Anterior cingulate cortex (tissue), 58 donors: ENCODE measurements at places on chromosomes 16 and 17.

DNA sequence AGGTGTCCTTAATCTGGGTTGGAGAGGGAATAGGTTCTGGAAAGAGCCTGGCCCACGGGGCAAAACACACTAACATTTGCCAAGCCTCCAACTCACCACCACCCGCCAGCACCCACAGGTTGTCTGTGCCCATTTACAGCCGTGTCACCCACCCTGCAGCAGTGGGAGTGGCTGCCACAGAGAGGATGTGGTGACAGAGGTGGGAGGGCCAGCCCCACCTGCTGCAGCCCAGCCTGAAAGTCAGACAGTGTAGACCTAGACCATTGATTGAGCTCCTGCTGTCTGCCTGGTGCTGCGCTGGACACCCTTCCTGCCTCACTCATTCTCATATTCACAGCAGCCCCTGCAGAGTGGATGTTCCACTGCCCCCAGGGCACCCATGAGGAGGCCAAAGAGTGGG, 44.7 kb downstream of the IL21R start:
- DNase-seq, result no peak

GRCh38 chr16:18803569-18804462, 2.5 kb upstream of the ARL6IP1 start:
- no peak for DNase-seq

GRCh38 chr17:42198897-42199296, 4.6 kb upstream of the GHDC start:
- DNase-seq, result no peak

- DNase-seq, result no peak
These were observed 158.1 kb downstream of the COPRS start for GRCh38 chr17:31700973-31701372.

DNA sequence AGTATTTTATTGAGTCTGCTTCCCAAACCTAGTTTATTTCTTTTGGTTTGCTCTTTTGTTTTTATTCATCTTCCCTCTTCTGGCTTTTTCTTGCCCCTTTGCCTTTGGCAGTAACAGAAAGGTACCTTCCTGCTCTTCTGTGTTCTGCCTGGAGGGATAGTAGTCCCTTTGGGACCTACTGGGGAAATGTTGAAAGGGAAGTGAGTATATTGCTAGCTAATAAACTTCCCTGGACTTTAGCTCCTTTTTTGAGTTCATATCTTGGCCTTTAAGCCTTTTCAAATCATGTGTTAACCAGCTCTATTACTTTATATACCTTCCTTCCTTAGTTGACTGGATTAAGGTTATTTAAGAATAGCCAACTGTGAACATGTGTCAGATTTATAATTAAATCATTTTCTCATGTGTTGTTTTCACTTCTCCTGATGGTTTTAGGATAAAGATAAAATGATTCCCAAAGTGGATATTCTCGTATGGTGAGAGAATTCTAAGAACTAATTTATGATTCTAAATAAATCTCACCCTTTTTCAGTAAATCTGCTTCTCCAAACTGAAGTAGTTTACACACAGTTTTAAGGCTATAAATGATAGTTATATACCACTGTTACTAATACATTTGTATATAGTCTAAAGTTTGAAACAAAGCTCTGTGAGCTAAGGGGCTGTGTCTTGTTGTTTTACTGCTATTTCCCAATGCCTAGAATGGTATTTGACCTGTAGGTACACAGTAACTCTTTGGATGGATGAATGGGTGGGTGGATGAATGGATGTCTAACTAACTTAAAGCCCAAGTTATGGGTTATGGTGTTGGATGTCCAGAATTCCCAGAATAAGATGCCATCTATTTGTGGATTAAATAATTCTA, 45.7 kb downstream of the OMG start:
- DNase-seq, result no peak

DNA sequence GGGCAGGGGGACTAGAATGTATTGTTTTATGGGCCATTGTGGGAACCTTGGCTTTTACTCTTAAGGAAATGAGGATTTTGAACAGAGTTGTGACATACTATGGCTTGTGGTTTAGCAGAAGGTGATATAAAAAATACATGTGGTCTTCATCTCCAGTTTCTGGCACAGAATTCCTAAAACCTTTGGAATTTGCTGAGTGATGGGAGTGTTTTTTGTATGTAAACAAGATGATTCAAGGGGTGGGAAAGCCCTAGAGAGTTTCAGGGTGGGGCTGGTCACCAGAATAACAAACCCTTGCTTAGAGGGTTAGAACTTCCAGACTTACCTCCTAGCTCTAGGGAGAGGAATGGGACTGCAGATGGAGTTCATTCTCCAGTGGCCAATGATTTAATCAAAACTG, 316.1 kb downstream of the PHKB start:
- no peak for DNase-seq

DNA sequence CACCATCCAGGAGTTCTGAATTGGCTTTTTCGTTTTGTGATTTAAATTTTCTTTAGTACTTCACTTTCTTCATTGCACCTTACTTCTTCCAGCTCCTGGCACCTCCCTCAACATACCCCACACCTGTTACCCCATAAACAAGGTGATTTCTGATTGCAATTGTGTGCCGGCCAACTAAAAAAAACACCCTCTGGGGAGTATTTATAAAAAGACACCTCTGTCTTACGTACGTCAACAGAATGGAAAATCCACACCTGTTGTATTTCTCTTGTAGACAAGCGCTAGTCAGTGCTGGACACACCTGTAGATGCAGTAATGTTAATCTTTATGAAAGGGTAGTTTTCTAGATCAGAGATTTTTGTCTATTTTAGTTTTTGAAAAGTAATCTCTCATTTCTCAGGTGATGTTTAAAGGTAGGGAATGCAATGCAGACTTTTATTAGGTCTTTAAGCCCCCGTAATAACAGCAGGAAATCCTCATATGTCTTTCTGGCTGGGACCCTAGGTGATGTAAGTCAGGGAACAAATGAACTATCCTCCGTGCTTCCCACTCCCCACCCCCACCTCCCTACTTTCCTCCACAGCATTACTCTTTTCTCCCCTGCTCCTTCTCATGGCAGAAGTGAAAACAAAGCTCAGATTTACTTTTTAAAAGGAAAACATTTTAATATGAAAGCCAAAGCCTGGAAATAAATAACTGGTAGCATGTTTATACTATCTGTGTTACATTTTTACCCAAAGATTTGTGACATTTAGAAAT, 4.2 kb downstream of the MSI2 start:
- DNase-seq, result no peak

- peak; percentile 55 for DNase-seq
These were observed 7.2 kb downstream of the PDK2 start for GRCh38 chr17:50102164-50102991.

DNA sequence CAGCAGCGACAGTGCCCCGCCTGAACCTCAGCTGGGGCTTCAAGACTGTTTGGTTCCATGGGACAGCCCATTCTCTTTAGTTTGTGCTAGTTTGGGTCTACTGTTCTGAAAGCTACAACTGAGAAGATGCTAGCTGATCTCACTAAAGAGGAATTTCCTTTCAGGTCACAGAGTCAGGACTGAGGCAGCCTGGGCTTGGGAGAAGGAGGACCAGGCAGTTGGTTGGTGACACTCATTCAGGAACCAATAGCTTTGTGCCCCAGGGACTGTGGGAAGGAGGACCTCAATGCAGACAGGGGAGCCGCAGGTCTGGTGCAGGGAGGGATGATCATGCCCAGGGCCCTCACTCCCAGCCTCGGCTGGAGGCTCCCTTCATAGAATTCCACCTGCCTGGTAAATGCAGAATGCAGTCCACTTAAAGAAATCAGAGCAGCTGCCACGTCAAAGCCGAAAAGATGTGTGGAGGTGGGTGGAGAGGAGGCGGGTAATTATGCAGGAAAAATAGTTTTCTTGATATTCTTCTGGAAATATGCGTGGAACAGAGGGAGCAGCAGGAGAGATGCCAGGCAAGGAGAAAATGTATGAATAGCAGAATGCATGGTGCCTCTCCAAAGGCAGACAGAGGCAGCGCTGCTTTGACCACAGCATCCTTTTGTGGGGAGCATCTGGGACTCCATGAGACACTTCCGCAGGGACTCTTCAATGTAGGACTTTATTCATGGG, 32.6 kb upstream of the ZFP90 start:
- no peak for DNase-seq

DNA sequence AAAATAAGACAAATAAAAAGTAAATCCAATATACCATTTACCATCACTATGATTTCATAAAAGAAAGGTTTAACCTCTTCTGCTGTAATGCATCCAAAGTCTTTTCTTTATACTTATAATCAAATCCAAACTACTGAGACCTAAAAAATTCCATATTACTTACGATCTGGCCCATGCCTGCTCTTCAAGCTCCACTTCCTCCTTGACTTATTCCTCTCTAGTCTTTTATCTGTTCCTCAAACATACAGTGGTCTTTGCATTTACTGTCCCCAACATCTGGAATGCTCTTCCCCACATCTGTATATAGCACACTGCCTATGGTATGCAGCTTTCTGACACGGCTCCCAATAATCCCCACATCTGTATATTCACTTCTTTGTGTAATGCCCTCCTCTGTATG, 33.8 kb downstream of the PCTP start:
- DNase-seq, result no peak
